Articular chondrocyte of knee joint (primary cell): ENCODE measurements at places on chromosomes 6 and 20. TPM values are rescaled to one million over a fixed set of nuclear protein-coding genes. Genes with fewer than 3 reads are reported as not detected.

TRAPPC3L gene
- total RNA-seq = 0.11 and 0.13 TPM in 2 replicates

NKAIN4 gene
- total RNA-seq = not detected in 2 replicates

TMEM30A gene
- total RNA-seq = 200 and 209 TPM in 2 replicates

PNPLA1 gene
- total RNA-seq = 0.22 TPM in 1 of 2 replicates, not detected in the other

SAMHD1 gene
- 24.3 and 24.5 TPM in 2 replicates for total RNA-seq

ZSCAN23 gene
- 2.5 and 5.9 TPM in 2 replicates for total RNA-seq

UST gene
- 24.7 and 33.0 TPM in 2 replicates for total RNA-seq

TGM3 gene
- total RNA-seq = 0.39 and 0.43 TPM in 2 replicates

CST4 gene
- total RNA-seq = not detected in 2 replicates

FGD2 gene
- not detected in 2 replicates for total RNA-seq

COL9A1 gene
- total RNA-seq = under 0.01 TPM in 2 replicates

GRM1 gene
- 0.22 and 0.26 TPM in 2 replicates for total RNA-seq

ULBP1 gene
- 0.52 and 0.65 TPM in 2 replicates for total RNA-seq

MYLK2 gene
- total RNA-seq = 0.11 and 0.13 TPM in 2 replicates

RNF182 gene
- 0.13 and 0.65 TPM in 2 replicates for total RNA-seq

HLA-F gene
- 5.0 and 16.4 TPM in 2 replicates for total RNA-seq

FILIP1 gene
- total RNA-seq = 0.97 and 2.0 TPM in 2 replicates

VSTM2L gene
- 1.4 and 1.6 TPM in 2 replicates for total RNA-seq

ADTRP gene
- 1.9 and 2.5 TPM in 2 replicates for total RNA-seq

BHLHE23 gene
- not detected in 2 replicates for total RNA-seq

HBS1L gene
- total RNA-seq = 125 and 133 TPM in 2 replicates

TAP1 gene
- 25.0 and 34.9 TPM in 2 replicates for total RNA-seq

THBS2 gene
- total RNA-seq = 75.6 and 121 TPM in 2 replicates

CCDC170 gene
- 2.7 and 2.8 TPM in 2 replicates for total RNA-seq

PTCHD4 gene
- 0.13 and 0.54 TPM in 2 replicates for total RNA-seq

GLP1R gene
- total RNA-seq = not detected in 2 replicates

C20orf141 gene
- 0.32 TPM in 1 of 2 replicates, not detected in the other for total RNA-seq

FOXQ1 gene
- total RNA-seq = 14.2 and 25.5 TPM in 2 replicates

MCHR2 gene
- total RNA-seq = not detected in 2 replicates

TBXT gene
- not detected in 2 replicates for total RNA-seq

FOXA2 gene
- total RNA-seq = not detected in 2 replicates

ELOVL5 gene
- total RNA-seq = 146 and 159 TPM in 2 replicates

BTBD3 gene
- total RNA-seq = 26.5 and 30.3 TPM in 2 replicates

TREML2 gene
- under 0.01 TPM in 1 of 2 replicates, not detected in the other for total RNA-seq

PRKN gene
- 4.3 and 6.5 TPM in 2 replicates for total RNA-seq

C20orf144 gene
- 0.13 TPM in 1 of 2 replicates, not detected in the other for total RNA-seq

STMND1 gene
- not detected in 2 replicates for total RNA-seq

VGLL2 gene
- total RNA-seq = not detected in 2 replicates

SLC2A10 gene
- total RNA-seq = 37.6 and 38.8 TPM in 2 replicates

ABHD16B gene
- total RNA-seq = not detected in 2 replicates

PLG gene
- not detected in 2 replicates for total RNA-seq

SCUBE3 gene
- 3.4 and 17.0 TPM in 2 replicates for total RNA-seq

TMEM200A gene
- total RNA-seq = 27.4 and 54.5 TPM in 2 replicates

ATG5 gene
- total RNA-seq = 45.1 and 50.2 TPM in 2 replicates

CYP21A2 gene
- total RNA-seq = 0.13 TPM in 1 of 2 replicates, not detected in the other

MEP1A gene
- not detected in 2 replicates for total RNA-seq

FAM209B gene
- 0.22 and 0.52 TPM in 2 replicates for total RNA-seq

GATA5 gene
- total RNA-seq = not detected in 2 replicates

RSPO3 gene
- 17.8 and 19.3 TPM in 2 replicates for total RNA-seq

SLC17A9 gene
- total RNA-seq = 6.7 and 6.9 TPM in 2 replicates

PRL gene
- total RNA-seq = 0.11 TPM in 1 of 2 replicates, not detected in the other
